ENCODE measurements at places on chromosomes 5 and 9.
A peak's percentile ranks its signal among the peaks of the same experiment; 100 is the strongest.

GRCh38 chr5:154411338-154411737 lies 34.5 kb upstream of the SAP30L start:
- no peak for DNase-seq

- DNase-seq, result no peak
These were observed 792.4 kb downstream of the PTPRD start for GRCh38 chr9:9820436-9820835.

DNA sequence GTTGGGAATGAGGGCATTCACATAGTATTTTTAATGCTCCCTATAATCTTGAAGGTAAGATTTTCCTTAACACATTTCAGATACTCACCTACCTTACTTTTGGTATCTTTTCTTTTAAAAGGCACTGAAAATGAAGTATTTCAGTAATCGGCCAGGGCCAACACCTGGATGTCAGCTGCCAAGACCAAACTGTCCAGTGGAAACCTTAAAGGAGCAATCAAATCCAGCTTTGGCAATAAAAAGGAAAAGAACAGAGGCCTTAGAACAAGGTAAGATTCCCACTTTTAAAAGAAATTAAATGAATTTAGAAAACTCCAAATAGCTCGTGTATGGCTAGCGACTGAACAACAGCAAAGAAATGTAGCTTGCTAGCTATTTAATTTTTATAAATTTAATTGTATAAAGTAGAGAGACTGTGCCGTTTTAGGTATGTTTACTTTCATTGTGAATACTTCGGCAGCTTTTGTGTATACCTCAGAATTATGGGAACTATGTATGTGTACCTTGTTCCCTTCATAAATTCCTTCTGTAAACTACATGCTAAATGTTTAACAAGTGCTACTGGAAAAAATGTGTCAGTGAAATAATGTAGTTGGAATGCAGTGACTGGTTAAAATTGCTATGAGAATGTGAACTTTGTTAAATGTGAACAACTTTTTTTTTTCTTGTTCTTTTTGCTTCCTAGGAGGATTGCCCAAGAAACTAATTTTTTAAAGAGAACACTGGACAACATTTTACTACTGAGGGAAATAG lies 41.9 kb downstream of the CDK7 start:
- DNase-seq, result no peak

DNA sequence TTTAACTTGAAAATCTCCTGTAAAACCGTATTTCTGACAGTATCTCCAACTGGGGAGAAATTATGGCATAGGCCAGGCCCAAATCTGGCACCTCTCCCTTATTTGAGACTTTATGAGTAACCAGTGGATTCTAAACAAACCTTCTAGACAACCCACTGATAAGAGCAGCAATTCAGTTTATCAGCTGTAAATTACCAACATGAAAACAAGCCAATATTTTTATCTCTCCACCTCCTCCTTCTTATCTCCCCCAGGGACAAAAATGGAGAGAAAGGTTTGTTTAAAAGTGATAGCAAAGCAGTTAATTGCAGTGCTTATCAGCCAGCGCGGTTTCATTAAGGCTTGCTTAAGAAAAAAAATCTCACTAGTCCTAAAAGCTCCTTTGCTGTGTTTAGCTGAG lies 53.8 kb downstream of the KCNV2 start:
- DNase-seq, result no peak

- no peak for DNase-seq
These were observed 95.6 kb upstream of the CDH6 start for GRCh38 chr5:31097851-31098250.

DNA sequence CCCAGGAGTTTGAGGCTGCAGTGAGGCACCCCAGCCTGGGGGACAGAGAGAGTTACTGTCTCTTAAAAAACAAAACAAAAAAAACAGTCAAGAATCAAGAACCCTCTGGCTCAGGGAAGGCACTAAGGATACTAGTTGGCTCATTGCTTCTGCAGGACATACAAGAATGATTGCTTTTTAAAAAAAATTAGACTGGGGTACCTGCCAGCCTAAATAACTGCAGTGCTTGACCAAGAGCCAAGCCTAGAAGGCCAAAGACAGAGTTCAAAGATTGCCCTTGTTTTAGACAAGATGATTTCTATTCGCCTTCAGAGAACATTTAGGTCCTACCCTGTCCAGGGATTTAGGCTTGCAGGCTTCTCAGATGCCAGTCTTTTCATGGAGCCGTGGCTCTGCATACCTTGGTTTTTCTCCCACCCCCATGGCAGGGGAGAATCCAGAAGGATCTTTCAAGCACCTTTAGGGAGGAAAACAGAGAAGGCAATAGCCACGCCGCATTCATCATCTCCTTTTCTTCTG lies 93.7 kb upstream of the IL6ST start:
- no peak for DNase-seq

DNA sequence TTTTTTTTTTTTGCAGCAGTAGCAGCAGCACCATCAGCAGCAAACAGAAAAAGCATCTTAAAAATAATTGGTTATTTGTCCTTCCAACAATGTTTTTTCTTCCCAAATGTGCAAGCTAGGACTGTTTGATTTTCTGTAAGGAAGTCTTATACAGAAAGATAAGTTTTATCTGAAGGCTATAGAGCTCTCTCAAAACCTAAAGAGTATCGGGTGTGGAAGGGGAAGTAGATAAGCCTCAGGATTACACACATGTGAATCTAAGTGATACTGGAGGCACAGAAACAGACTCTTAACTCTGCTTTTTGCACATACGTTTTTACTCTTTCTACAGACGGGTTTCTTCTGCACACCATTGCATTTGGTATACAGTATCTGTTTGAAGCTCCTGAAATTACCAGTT lies 184.4 kb upstream of the FTMT start:
- no peak for DNase-seq

- DNase-seq, result no peak
These were observed 129.9 kb upstream of the PITX1 start for GRCh38 chr5:135163964-135164363.

GRCh38 chr5:58024151-58024550 lies 435.7 kb downstream of the PLK2 start:
- DNase-seq, result no peak

DNA sequence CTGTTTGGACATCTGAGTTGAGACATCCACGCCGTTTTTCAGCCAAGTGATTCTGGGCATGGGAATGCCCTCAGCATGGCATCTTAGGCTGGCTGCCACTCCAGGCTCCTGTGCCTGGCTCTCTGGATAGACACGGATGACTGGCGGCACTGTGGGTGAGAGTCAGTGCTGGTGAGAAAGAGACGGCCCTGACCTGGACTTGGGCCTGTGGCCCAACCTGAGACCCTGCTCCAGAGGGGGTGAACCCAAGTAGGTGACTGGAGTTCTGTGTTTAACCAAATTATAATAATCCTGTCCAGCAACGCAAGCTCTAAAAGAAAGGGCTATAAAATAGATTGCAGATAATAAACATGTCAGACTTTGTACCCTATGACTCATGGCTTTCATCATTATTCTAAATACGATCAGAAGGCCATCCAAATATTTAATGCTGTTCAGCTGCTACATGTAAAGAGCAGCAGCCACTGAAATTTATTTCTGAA lies 173.9 kb downstream of the HSPA4 start:
- no peak for DNase-seq

DNA sequence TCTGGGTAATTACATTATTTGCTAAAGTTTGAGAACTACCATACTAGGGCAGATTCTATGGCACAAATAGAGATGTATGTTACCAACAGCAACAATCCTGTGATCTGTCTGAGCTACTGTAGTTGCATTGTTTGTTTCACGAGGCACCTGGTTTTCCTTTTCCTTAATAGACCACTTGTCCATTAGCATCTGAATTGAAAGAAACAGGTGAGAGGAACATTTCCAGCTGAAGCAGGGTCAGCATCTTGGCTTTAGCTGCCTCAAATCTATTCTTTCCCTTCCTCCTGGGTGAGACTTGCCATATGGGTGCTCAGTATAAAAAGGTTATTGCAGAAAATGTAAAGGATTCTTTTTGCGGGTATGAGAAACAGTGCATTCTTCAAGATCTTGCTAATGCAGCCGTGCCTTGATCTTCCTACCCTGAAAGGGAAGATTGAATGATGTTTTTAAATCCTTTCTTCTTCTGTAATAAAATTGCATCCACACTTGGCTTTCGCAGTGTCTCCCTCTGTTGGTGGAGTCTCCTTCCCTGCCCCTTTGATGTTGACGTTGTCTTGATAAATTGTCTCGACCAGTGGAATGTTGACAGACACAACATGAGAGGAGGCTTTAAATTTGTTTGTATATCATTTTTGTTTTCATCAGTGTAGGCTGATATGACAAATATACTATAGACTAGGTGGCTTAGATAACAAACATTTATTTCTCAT lies 118.0 kb upstream of the BRINP1 start:
- peak; percentile 7 for DNase-seq

DNA sequence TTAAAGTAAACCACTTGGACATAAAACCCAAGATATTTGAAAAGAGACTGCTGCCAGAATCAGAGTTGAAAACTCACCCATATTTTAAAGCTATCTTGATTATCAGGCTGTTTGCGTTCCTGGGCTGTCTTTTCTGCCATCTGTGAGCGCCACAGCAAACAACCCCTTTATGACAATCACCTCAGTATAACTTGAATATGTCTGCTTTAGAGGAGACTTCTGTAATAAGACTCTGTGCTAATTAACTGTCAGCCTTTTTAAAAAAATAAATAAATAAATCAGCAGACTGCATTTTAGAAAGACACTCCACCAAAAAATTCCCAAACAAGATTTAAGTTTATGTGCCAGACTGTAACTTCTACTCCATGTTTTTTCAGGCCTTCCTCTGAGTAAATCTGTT lies 375.7 kb upstream of the CCNH start:
- DNase-seq, result no peak

GRCh38 chr5:169412831-169413230 lies 111.9 kb upstream of the SLIT3 start:
- no peak for DNase-seq

DNA sequence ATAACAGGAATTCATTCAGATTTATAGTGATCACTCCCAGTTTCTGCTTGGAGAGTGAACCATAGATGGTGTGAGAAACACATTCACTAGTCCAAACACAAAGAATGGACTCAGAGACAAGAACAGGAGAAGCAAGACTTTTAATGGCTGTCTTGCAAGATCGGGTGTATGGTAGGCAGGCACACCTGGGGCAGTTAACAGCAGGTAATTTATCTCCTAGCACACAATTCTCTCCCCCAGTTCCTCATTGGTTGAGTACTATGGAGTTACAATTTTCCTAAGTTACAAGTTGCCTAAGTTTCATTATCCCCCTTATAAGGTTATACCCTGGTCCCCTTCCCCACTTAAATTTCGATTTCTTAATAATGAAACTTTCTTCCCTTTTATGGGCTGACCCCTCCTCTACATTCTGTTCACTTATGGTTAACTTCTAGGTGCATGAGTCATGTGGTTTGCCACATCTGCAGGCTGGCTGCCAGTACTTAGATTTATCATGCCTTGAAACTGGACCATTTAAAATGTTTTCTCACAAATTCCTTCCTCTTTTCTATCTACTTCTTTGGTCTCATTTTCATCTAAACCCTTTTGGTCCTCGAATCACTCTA lies 623.3 kb downstream of the HINT1 start:
- no peak for DNase-seq

- DNase-seq, result no peak
These were observed 15.7 kb upstream of the AQP7 start for GRCh38 chr9:33418090-33418489.

DNA sequence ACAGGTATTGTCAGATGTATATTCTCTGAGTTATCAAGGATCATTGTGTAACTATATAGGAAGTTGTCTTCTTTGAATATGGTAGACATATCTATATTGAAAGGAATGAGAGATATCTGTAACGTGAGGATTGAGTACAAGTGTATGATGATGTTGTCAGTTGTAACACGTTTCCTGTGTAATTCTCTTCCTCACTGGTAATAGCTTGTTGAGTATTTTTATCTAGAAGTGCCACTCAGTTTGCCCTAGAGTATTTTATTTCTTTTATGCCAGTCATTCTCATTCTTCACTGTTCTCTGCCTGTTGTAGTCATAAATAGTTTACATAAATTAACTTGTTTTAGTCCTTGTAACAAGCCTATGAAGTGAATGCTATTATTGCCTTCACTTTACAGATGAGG lies 172.1 kb downstream of the BAAT start:
- no peak for DNase-seq

- DNase-seq, result peak; percentile 53
These were observed 621 bp downstream of the PCDHA13 start for GRCh38 chr5:140882591-140882899.

DNA sequence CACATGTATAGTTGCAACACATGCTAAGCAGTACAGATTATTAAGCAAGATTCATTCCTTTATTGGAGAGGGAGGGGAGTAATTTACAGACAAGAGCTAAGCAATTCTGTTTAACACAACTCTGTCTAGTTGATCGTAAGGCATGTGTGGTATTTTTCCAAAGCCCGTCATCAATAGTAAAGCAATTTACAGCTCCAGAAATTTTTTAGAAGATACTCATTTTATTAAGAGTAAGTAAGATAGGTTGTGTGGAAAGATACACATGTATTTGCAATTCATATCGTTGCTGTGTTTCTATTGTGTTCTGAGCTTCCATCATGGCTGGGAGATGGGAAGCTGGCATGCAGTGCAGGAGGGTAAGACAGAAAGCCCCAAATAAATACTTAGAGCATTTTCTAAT lies 289.2 kb upstream of the TMEM161B start:
- no peak for DNase-seq

GRCh38 chr5:148633067-148633377 lies 21.3 kb downstream of the HTR4 start:
- no peak for DNase-seq

DNA sequence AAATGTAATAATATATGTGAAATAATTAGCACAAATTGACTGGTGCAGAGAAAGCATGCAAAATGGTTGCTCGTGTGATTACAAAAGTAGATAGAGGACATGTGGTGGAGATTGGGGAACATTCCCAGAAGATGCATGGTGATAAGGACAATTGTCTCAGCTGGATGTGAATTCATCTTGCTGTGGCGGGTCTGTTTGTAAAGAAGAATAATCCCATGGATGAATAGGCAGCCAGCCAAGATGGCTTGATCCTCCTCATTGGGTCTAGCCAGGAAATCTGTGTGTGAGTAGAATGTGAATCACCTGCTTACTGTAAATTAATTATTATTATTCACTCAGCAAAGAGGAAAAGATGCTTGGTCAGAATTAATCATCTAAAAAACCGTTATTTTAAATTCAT lies 12.6 kb upstream of the DPYSL3 start:
- no peak for DNase-seq

- no peak for DNase-seq
These were observed 43.5 kb downstream of the LIX1 start for GRCh38 chr5:97098922-97099321.

- DNase-seq, result no peak
These were observed 615.0 kb upstream of the CHD1 start for GRCh38 chr5:99543841-99544240.

Measured in ELF-1 (cell line).